ENCODE measurements at places on chromosomes 3 and 15.

DNA sequence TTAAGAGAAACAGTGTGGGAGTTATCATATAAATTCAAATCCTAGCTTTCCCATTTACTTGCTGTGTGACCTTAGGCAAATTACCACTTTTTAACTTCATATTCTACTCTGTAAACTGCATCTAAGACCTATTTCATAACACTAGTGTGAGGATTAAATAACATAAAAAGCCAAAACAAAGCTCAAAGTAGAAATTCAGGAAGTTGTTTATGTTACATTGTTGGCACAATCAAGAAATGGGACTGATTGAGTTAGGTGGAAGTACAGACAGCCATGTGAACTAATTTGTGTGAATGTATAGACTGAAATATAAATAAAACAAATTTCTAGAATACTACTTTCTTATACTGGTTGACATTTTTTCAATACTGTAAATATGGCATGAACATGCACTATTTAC is 131.7 kb downstream of the STAG1 start:
- no peak for DNase-seq

DNA sequence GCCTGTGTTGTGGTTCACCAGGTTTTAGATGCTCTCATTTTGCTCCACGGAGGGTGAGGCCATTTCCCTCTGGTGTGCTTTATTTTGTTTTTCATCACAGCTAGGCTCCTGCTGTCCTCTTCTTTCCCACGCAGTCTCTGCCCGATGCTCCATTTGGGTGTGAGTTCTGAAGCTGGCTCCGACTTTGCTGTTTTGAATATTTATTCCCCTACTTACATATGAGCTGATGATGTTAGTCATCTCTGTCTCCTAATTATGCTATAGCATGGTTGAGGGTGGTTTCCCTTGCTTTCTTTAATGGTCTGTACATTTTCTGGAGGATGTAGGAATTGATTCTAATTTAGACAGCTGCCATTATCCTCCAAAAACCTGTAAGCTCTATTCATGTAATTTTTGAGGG is 168.1 kb upstream of the MYRIP start:
- DNase-seq, result no peak

DNA sequence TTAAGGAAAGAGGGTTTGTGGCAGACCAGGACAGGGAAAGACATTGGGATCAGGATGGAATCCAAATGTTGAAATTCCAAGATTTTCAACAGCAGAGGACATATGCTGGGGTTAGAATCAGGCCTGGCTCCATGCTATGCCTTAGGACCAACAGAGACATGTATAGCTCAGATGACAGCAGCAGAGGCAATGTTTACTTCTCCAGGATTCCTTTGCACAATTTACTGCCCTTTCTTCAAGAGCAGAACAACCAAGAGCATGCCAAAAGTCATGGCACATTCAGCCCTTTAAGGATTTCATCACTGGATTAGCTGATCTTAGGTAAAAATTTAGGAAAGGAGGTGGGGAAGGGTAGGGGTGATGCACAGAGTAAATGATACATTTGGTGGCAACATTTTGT is 69.6 kb upstream of the GSK3B start:
- DNase-seq, result no peak

GRCh38 chr3:146468671-146469149 is 651 bp downstream of the PLSCR2 start:
- no peak for DNase-seq

GRCh38 chr3:190305406-190305805 is 16.8 kb downstream of the CLDN1 start:
- DNase-seq, result no peak

DNA sequence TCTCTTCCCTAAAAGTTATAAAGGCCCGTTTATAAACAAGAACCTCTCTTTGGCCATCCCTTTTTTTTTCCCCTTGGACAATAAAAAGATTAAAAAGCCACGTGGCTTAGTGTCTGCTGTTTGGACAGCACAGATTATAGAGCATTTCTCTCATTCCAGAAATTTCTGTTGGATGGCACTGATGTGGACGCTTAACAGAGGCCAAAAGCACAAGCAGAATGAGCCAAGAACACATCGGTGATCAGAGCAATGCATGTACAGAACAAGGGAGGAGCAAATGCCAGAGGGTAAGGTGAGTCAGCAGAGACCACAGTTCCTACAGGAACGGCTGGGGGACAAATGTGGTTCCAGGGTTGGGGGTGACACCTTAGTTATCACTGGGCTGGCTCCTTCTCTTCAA is 30.3 kb upstream of the CTNNB1 start:
- no peak for DNase-seq

DNA sequence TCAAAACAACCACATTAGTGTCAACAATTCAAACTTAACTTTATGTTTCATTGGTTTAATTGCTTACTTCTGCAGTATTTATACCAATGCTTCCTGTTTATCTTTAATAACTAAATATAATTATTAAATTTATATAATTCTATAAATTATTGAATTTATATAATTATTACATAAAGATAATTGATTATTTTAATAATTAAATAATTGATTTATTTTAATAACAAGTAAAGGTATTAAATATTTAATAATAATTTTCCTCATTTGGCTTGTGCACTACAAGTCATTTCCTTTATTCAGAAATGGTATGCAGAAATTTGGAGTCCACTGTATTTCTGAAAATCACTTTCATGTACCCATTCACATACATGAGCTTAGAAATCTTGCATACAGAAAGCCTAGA is 156.2 kb upstream of the NSMCE3 start:
- no peak for DNase-seq

GRCh38 chr3:127457094-127457475 is 133.4 kb downstream of the TPRA1 start:
- DNase-seq, result no peak

DNA sequence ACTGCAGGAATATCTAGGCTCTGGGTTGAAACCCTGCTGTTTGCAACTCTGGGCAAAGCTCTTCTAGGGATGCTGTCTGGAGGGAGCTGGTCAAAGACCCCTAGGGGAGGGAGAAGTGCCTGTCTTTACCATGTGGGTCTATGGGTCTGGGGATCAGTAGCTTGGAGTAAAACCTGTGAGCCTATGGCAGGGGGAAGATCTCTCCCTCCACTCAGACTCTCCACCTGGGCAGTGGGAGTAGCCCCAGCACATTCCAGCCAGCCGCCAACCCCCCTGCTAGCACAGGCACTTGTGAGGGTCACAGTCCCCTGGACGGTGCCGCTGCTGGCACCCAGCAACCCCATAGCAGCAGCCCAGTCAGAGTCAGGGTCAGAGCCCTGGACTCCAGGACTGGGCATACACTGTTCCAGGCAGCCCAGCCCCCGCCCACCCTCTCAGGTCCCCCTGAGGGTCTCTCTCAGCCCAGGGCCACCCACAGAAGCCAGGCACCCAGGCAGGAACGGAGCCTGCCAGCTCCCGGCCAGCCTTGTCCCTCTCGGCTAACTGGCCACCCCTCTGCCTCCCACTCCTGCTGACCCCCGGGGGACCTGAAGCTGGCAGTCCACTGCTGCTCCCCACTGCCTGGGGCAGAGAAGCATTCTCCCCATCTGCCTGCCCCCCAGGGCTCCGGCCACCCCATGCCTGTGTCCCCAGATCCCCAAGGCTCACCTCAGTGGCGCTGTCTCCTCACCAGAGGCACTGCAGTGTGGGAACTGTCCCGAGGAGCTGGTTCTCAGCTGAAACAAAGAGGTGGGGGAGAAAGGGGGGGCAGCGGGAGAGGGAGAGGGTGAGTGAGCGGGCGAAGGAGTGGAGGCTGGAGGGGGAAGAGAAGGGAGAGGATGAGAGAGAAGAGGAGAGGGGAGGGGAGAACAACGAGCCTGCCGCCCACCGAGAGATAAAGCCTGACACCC is 10.8 kb downstream of the GLYCTK start:
- no peak for DNase-seq

DNA sequence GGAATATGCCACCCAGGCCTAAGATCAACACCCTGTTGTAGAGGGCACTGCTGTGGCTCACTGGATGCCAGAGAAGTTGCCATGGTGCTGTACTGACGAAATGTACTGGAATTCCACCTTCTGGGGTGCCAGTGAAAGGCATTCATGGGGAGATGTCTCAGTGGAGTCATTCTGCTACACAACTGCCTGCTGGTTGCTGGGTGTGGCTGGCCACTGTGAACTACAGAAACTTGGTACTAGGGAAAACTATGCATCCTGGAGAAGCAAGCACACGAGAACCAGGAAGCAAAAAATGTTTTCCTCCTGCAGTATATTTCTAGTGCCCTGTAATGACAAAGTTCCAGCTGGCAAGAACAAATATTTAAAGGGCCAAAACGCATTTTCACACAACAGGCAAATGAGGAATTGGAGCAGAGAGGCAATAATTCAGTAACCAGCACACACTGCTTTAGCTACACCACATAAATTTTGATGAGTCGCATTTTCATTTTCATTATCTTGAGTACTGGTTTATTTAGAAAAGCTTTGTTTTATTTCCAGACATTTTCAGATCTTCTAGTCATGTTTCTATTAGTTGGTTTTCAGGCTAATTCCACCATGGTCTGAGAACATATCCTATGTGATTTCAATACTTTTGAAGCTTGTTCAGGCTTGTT is 18.3 kb upstream of the RFX7 start:
- no peak for DNase-seq

- no peak for DNase-seq
These were observed 23.3 kb upstream of the C15orf39 start for GRCh38 chr15:75178171-75178937.

DNA sequence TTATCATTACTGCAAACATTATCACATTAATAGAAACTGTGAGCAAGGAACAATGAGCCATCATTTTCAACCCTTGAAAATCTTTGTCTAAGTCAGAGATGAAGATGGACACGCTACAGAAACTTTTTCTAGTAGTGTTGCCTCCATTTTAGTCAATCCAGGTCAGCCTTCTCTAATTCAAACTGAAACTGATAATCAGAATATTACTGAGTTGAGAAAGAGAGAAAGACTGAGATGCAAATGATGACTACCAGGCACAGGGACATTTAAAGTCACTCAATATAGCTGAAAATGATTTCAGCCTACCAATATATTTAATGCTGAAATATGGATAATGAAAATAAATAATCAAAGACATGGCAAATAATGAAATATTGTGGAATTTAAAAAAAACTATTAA is 261.4 kb downstream of the GBE1 start:
- no peak for DNase-seq

DNA sequence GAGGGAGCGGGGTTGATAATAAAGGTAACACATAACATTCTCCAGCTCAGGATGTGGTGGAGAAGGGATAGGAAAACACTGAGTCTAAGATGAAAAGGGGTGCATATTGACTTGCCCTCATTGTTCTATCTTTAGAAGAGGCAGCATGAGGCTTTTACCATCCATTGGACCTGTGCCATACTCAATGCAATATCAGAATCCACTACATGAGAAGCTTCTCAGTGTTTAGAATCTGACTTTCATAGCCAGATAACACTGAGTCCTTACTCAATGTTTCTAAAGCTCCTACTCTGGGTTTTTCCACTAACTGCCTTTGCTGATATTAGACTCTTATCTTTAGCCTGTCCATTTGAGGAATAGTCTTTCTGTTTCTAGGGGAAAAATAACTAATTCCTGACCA is 24.3 kb upstream of the GADL1 start:
- no peak for DNase-seq

DNA sequence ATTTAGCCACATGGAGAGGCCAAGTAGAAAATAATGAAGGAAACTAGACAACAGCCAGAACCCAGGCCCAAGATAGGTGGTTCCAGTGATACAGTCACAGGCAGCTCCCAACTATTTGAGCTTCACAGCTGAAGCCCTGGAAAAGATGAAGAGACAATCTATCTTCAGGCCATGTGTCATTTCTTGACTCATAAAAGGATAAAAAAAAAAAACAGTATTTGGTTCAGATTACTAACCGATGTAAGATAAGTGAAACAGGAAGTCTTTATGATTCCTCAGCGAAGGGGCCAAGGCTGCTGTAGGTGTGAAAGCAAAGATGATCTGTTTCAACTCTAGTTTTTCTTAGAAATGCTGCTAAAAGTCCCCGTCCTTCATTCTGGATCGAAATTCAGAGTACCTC is 394.6 kb downstream of the ZNF385D start:
- no peak for DNase-seq

- no peak for DNase-seq
These were observed 138.8 kb upstream of the HACD2 start for GRCh38 chr3:123723522-123724168.

DNA sequence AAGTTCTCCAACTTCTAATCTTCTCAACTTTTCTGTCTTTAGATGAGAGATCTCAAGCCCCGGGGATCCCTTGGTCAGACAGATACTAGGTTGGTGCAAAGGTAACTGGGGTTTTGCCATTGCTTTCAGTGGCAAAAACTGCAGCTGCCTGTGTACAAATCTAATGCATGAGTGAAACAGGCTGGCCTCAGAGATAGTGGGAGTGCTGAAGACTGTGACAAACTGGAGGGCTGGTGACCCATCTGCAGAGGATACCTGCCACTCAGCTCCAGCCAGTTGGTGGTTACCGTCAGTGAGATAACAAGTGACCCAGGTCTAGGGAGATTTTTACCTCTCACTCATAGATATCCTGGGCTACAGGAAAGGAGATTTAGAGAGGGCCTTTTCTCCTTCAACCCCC is 85.7 kb downstream of the RYR3 start:
- no peak for DNase-seq

DNA sequence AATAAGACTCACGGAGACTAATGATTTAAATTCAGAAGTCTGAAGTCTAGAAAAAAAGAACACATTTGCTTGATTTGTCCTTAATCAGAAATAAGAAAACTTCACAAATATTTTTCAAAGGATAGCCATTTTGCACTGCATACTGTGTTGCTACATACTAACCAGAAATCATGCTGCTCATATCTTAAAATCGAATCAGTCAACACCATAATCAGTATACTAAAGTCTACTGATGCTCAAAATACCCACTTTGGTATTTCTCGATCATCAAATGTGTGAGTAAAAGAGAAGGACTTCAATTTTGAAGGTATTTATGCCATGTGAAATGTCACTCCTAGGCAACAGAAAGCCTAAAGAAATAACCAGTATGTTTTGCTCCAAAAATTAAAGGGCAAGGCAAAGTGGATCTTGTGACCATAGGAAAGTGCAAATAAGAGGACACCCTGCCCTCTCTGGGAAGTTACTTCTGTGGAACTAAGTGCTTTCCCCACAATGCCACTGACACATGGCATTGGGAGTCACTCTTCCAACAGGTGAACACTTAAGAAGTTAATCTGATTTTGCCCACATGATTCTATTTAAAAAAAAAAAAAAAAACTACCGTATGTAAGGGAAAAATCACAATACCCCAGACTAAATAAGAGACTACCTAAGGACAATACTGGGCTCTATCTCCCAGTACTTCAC is 2.7 kb downstream of the LRIG1 start:
- no peak for DNase-seq

GRCh38 chr15:22873841-22874240 is 35.4 kb downstream of the NIPA2 start:
- no peak for DNase-seq
